ENCODE measurements at places on chromosomes 11 and 22.
A peak's percentile ranks its signal among the peaks of the same experiment; 100 is the strongest.

DNA sequence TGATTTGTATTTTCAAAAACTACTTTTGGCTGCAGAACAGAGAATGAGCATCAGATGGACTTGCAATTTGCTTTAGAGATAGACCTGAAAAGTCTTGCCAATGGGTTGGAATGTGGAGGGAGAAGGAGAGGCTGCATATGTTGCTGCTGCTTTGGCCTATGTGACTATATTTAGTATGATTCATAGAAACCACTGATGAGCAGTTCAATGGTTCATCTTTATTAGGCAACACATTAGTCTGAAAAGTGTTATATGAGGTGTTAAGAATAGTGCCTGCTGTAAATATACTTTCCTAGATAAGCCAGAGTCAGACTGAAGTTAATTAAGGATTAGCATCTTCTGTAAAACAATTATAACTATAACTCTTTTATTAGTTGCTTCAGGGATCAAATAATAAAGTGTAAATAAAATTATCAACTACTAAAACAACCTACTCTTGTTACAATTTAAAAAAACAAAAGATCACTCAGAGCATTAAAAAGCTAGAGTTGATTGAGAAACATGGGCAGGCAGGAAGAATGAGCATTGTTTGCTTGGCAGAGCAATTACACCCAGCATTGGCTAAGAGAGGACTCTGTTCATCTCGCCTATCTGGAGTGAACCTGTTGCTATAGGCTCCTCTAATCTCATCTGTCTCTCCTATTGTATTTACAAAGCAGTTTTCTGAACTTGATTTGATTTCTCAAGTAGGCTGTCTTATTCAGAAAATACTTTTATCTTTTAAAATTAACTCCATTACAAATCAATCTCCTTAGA, 36.3 kb downstream of the HORMAD2 start:
- DNase-seq = no peak

GRCh38 chr11:100855466-100856067, 168.5 kb downstream of the ARHGAP42 start:
- no peak for DNase-seq

DNA sequence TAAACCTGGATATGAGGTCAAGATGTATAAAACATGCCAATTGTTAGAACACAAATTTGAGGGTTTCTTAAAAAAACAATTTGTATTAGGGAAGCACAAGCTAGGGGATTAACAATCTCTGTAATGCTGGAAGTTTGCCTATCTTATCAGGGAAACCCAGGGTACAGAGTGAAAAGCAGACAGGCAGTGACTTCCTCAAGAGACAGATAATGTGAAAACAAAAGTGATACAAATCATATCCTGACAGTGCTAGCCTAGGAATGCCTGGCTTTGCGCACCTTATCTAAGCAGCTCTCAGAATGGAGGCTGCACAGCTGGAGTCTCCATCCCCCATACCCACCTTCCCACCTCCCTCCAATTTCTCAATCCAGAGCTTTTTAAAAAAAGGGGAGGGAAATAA, 22.5 kb upstream of the RBX1 start:
- DNase-seq = no peak

GRCh38 chr11:114059984-114060391, 477 bp downstream of the ZBTB16 start:
- no peak for DNase-seq

- no peak for DNase-seq
Measured at GRCh38 chr11:112160091-112160848, 3.6 kb downstream of the IL18 start.

DNA sequence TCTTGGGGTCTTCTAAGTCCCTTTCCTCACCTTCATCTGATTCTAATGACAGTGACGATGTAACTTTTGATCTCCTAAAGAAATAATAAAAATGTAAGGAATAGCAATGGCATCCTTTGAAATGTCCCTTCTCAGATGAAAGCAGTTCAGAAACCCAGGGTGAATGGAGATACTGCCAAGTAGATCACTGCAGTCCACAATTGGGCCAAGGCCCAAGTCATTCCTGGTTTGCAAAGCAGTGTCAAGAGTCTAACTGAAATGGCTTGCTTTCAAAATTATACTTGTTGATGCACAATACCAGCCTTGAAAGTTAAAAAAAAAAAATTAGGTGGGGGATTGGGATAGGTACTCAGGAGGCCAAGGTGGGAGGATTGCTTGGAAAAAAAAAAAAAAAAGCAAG, 20.4 kb downstream of the ASCC2 start:
- DNase-seq = no peak

DNA sequence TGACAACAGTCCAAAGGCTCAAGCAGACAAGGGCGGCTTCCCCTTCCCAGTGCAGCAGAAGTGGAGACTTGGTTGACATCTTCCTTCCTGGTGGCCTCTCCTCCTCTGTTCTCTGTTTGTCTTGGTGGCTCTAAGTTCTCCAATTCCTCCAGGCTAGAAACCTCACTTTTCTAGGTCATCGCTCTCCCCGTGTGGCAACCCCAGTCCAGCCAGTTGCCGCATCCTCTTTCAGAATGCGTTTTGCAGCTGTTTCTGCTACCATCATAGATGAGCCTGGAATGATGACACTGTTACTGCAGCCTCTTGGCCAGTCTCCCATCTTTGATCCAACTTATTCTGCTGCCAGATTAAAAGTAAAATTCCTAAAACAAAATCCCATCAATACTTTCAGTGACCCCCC, 201.5 kb downstream of the TRIM29 start:
- DNase-seq = no peak

- no peak for DNase-seq
Measured at GRCh38 chr22:45861259-45861658, 115.7 kb downstream of the WNT7B start.

DNA sequence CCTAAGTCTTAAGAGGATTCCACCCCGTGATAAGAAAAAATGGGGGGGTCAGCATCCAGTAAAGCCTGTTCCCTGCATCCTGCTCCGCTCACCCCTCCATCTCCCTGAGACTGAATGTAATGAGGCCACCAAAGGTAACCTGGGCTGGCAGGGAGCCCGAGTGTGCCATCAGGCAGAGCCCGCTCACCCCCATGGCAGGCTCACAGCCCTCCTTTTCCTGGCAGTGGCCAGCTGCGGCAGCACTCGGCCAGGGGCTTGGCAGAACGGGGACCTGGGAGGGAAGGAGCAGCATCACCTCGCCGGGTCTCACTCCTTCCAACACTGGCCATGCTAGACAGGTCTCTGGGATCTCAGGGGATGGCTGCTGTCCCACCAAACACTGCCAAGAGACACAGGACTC, 64.4 kb downstream of the PRDM11 start:
- DNase-seq = no peak

DNA sequence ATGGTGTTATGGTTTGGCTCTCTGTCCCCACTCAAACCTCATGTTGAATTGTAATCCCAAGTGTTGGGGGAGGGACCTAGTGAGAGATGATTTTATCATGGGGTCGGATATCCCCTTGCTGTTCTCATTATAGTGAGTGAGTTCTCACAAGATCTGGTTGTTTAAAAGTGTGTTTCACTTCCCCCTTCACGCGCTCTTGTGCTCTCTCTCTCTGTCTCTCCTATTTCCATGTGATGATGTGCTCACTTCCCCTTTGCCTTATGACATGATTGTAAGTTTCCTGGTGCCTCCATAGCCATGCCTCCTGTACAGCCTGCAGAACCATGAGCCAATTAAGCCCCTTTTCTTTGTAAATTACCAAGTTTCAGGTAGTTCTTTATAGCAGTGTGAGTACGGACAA, 765.1 kb downstream of the KCNA4 start:
- no peak for DNase-seq

GRCh38 chr11:61860054-61860903, 31.1 kb downstream of the FADS3 start:
- no peak for DNase-seq

DNA sequence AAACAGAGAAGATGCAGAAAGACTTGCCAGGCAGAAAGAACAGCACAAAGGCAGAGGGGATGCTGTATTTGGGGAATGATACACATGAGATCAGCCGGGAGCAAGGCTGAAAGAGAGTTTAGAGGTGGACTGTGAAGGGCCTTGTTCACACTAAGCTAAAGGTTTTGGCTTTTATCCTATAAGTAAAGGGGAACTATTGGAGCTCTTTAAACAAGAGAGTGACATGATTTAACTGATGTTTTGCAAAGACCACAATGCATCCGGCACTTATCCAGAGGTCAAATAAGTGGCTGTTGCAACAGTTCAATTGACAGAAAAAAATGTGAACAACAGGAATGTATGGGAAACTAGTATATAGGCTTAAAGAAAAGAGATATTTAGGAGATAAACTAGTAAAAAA, 64.7 kb upstream of the RRAS2 start:
- no peak for DNase-seq

DNA sequence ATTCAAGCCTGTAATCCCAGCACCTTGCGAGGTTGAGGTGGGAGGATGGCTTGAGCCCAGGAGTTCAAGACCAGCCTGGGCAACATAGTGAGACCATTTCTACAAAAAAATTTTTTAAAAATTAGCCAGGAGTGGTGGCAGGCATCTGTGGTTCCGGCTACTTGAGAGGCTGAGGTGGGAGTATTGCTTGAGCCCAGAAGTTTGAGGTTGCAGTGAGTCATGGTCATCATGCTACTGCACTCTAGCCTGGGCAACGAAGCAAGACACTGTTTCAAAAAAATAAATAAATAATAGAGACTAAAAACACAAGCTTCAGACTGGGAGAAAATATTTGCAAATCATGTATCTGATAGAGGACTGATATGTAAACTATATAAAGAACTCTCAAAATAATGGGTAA, 33.2 kb downstream of the BTBD10 start:
- DNase-seq = no peak

- DNase-seq = no peak
Measured at GRCh38 chr11:75576499-75576918, 14.5 kb downstream of the SERPINH1 start.

DNA sequence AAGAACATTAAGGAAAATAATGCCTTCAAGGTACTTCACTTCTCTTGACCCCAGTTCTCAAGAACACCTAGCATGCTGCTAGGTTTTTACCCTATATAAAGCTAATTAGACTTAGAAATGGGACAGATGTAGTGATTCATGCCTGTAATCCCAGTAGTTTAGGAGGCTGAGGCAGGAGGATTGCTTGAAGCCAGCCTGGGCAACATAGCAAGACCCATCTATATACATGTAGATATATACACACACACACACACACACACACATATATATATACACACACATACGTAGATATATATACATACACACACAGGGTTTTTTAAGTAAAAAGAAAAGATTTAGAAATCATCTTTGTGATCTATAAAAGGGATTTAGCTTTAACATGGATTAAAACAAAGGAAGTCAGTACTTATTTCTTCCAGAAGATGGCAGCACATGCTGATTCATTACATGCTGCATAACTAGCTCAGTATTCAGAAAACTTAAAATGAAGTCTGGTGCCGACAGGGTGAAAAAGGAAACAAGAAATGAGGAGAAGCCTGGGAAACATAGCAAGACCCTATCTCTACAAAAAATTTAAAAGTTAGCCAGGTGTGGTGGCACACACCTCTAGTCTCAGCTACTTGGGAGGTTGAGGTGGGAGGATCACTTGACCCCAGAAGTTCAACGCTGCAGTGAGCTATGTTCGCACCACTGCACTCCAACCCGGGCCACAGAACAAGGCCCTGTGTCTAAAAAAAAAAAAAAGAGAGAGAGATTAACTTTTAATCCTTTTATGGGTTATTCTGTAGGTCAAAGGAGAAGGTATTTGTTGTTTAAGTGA, 28.5 kb upstream of the RBX1 start:
- no peak for DNase-seq

GRCh38 chr22:22884888-22885840, 2.5 kb upstream of the IGLL5 start:
- DNase-seq = no peak

DNA sequence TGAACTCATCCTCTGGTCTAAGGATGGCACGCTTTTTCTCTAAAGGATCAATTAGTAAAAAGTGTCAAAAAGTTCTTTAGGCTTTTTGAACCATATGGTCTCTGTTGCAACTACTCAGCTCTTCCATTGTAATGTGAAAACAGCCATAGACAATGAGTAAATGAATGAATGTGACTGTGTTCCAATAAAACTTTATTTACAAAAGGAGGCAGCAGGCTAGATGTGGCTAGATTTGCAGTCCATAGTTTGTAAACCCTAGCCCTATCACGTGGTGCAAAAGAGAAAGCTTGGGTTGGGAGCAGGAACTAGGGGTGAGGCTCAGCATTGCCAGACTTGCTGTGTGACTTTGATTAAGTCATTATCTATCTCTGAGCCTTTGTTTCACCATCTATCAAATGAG, 5.4 kb upstream of the NPAS4 start:
- no peak for DNase-seq

DNA sequence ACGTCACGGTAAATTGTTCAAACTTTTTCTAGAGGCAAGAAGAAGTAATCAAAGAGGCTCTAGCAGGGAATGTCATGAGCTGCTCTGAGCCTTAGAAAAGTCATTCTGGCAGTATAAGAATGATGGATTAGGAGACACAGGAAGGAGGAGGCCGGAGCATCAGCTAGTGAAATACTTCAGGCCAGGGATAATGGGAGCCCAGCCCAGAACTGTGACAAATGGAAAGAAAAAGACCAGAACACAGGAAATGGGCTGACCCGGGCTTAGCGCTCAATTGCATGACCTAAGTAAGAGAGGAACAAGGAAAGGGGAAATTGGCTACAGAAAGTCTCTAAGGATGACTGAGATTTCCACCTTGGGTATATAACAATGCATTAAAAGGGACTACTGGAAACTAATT, 108.6 kb downstream of the LARGE1 start:
- no peak for DNase-seq

GRCh38 chr22:17368554-17369438, 464 bp upstream of the CECR2 start:
- DNase-seq = peak; percentile 1

- DNase-seq = no peak
Measured at GRCh38 chr11:107623183-107623582, 32.2 kb downstream of the ELMOD1 start.

GRCh38 chr11:34613015-34613414, 7.9 kb upstream of the EHF start:
- no peak for DNase-seq

DNA sequence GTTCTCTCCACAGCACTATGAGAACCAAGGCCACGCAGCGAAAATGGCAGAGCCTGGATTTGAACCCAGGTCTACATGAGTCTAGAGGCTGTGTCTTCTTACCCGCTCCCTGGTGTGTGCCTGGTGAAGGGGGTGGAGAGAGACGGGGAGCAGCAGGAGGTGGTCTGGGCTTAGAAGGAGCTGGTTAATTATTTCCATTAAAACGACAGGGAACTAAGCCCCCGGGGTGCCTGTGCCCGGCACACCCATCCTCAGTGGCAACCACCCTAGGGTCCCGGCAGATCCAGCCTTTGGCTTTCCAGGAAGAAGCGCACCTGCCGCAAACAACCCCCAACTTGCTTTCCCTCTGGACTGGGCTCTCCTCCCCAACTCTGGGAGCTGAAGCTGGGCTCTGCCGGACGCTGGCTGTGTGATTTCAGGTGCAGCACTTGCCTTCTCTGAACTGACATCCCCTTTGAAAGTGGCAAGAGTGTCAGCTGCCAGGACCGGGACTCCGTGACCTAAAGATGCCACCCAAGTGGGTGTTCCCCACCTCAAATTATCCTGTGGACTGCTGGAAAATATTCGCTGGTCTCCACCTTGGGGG, 35.8 kb downstream of the MN1 start:
- DNase-seq = no peak

GRCh38 chr11:119701591-119702549, 27.1 kb downstream of the NECTIN1 start:
- DNase-seq = no peak
